ENCODE measurements at places on chromosomes 1 and 21. TPM values are rescaled to one million over a fixed set of nuclear protein-coding genes. Genes with fewer than 3 reads are reported as not detected.

Gene NPR1
- total RNA-seq: 65.9 TPM

Gene ERG
- total RNA-seq: 15.2 TPM

Gene S100A14
- total RNA-seq: not detected

Gene PRRX1
- 90.4 TPM for total RNA-seq

Gene KCNK1
- total RNA-seq: 0.98 TPM

Gene C2CD2
- 151 TPM for total RNA-seq

Gene CNR2
- total RNA-seq: not detected

Gene OPRD1
- total RNA-seq: not detected

Gene LZIC
- total RNA-seq: 21.1 TPM

Gene SLC30A10
- total RNA-seq: not detected

Gene SMIM1
- total RNA-seq: not detected

Gene BATF3
- total RNA-seq: 2.7 TPM

Gene RHD
- total RNA-seq: not detected

Measured in subcutaneous adipose tissue (tissue), 4 donors.